ENCODE measurements at places on chromosomes 6 and 20.

DNA sequence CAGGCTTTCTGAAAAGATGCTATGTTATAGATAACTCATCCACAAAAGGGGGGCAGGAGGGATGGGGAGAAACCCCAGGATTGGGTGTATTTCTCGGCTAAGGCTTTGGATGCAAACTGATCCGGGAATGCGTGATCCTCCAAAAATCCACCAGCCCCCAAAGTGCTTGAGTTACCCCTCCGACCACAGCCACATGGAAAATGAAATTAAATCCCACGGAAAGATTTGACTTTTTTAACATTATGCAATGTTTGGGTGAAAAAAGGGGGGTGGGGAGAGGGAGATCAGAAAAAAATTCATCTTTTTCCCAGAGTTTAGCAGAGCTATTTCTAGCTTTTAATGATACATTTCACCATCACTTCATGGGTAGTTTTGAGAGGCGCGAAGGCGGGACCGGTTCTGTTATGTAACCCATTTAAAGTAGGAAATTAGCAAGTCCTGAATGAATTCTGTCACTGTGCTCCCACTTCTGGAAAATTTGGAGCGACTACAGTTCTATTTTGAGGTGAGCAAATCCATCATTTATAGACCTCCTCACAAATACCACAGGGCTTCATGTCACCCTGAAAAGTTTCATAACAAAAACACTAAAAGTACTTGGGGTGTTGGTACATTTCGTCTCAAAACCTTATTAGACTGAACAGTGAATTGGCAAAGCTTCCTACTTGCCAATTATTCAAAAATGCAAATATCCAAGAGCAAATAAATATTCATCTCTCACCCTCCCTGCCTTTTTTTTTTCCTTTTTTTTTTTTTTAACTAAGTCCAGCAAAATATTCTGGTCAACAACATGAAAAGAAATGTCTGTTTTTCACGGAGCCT, 51.9 kb upstream of the NFATC2 start:
- DNase-seq, result no peak

DNA sequence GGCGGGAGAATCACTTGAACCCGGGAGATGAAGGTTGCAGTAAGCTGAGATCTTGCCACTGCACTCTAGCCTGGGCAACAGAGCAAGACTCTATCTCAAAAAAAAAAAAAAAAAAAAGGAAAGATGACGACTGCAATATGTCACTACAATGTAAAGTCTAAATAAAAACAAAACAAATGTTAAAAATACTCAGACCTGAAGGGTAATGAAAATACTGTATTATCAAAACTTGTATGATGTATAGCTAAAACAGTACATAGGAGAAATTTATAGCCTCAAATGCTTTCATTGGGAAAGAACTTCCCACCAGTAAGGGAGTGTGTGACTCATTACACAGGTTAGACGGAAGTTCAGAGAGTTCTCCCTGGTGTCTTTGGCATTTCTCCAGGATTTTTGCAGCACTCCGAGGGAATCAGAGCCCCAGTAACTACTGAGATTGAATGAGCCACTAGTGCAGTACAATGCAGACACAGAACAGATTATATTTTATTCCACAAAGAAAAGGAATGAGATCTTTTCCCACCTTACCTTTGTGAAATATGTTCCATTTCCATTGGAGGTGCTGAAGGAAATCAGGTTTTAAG, 12.5 kb upstream of the RALGAPB start:
- no peak for DNase-seq

DNA sequence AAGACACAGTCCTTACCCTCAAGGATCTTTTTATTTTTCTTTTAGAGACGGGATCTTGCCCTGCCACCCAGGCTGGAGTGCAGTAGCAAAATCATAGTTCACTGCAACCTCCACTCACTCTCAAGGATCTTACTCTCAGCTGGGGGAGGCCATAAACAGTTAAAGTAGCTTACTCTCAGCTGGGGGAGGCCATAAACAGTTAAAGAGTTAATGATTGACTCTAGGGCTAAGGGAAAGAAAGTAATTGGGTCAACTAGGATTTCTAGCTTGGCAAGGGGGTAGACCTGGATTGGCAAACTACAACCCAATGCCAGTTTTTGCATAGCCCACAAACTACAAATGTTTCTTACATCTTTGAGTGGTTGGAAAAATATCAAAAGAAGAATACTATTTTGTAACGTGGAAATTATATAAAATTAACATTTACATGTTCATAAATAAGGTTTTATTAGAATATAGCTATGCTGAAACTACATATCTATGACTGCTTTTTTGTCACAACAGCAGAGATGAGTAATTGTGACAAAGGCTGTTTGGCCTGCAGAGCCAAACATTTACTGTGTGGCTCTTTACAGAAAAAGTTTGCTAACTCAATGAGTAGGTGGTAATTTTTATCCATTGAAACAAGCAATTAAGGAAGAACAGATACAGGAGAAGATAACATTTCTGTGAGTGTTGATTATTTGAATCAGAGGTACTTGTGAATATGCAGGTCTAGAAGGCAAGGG, 46.4 kb downstream of the PTPRA start:
- DNase-seq, result no peak

GRCh38 chr20:16194617-16195360, 378.5 kb downstream of the KIF16B start:
- no peak for DNase-seq

GRCh38 chr6:92259171-92259570, 1160.2 kb downstream of the EPHA7 start:
- DNase-seq, result no peak

GRCh38 chr6:82196161-82196560, 51.4 kb downstream of the IBTK start:
- DNase-seq, result no peak

DNA sequence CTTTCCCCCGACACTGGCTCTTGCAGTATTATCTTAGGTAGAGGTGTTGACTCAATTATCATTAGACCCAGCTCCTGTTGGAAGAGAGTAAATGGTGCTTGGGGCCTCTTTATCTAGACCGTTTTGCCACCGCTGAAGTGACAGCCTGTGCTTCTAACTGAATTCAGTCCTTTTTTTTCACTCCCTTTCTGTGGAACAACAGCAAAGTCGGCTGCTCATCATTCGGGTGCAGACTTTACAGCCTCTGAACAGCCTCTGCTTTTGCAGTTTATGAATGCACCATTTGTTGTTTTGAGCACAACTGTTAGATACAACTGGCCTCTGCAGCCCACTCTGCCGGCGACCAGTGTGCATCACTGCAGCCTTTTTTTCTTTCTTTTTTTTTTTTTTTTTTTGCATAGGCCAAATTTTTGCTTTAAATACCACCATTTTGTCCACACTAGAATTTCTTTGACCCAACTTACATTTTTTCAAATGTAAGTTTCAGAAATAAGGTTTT, 35.8 kb downstream of the RREB1 start:
- no peak for DNase-seq

DNA sequence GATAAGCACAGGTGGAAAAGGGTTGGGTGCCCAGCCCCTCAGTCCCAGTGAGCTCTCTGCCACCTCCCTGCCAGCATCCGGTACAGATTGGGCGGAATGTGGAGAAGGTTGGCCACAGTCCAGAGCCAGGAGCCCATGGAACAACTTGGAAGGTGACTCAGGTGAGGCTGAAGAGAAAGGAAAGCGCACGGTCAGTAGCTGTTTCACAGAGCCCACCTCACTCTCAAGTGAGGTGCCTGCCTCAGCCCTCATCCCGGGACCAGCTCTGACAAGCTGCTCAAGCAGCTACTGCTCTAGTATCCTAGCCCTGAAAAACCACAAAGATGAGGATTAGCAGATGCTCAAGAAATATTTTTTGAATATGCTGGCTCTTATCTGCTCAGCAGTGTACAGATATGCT, 1.1 kb upstream of the MMP24OS start:
- no peak for DNase-seq

DNA sequence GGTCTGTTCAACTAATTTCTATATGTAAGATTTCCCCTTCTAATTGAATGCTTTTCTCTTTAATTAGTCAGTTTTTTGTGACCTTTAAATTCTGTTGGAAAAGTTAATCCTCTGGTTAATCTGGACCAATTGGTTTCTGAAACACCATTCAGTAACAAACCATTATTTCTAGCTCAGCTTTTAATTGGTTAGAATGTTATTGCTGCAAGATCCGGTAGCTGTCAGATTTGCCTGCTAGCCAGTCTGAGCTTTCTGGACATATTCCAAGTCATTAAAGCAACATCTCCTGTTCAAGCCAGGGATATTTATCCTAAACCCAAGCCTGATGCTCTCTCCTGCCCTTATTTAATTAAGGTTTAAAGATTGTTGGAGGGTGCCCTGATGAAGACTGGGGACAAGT, 55.1 kb upstream of the FBXL4 start:
- DNase-seq, result no peak

DNA sequence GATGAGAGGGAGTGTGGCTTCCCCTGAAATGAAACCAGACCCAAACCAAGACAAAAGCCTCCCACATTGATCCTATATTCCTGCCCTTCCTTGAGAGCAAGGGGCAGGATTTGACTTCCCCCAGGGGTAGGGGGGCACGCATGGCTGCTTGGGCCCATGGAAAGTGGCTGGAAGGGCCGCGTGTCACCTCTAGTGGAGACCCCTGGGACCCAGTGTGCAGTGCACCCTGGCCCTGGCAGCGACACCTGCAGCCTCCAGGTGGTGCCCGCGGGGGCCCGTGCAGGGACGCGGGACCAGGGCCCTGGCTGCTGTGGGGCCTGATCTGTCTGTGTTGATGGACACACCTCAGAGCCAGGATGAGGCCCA, 18.0 kb upstream of the SLCO4A1 start:
- DNase-seq, result no peak

- no peak for DNase-seq
These were observed 18.0 kb downstream of the ELOVL2 start for GRCh38 chr6:11025921-11026635.

Measured in stimulated activated CD8-positive, alpha-beta memory T cell treated with anti-CD3 and anti-CD28 coated beads, Interleukin-15, amount 100 ng/mL, for 24 hours (primary cell).